ENCODE measurements at places on chromosomes 7 and 10. TPM values are rescaled to one million over a fixed set of nuclear protein-coding genes. Genes with fewer than 3 reads are reported as not detected.
A peak's percentile ranks its signal among the peaks of the same experiment; 100 is the strongest.

GRCh38 chr10:52740913-52741675 is 31.5 kb downstream of the MBL2 start:
- no peaks in the 10 kb centered on the region for H3K4me1 ChIP-seq
- H3K36me3 ChIP-seq, result no peaks in the 10 kb centered on the region
- no peak overlapping the region for H3K4me3 ChIP-seq
- no peaks in the 10 kb centered on the region for H3K27me3 ChIP-seq
- no peak overlapping the region for H3K27ac ChIP-seq

DNA sequence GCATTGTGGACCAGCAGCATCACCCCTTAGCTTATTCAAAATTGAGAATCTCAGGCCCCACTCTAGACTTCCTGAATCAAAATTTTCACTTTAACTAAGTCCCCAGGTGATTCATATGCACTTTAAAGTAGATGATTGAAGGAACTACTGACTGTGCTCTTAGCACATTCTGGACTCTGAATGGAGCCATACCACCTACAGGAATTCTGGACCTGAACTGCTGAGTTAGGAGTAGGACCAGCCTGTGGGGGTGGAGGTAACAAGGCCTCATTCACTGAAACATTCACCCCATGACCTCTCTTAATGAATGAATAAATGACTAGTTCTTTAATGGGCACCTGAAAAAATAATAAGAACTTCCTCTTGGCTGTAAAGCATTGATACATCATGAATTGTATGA is 7.3 kb downstream of the PDK4 start:
- H3K27me3 ChIP-seq, result no peaks in the 10 kb centered on the region
- H3K4me1 ChIP-seq, result no peaks in the 10 kb centered on the region
- no peak overlapping the region for H3K4me3 ChIP-seq
- no peaks in the 10 kb centered on the region for H3K36me3 ChIP-seq
- no peak for DNase-seq
- H3K27ac ChIP-seq, result no peak overlapping the region

DNA sequence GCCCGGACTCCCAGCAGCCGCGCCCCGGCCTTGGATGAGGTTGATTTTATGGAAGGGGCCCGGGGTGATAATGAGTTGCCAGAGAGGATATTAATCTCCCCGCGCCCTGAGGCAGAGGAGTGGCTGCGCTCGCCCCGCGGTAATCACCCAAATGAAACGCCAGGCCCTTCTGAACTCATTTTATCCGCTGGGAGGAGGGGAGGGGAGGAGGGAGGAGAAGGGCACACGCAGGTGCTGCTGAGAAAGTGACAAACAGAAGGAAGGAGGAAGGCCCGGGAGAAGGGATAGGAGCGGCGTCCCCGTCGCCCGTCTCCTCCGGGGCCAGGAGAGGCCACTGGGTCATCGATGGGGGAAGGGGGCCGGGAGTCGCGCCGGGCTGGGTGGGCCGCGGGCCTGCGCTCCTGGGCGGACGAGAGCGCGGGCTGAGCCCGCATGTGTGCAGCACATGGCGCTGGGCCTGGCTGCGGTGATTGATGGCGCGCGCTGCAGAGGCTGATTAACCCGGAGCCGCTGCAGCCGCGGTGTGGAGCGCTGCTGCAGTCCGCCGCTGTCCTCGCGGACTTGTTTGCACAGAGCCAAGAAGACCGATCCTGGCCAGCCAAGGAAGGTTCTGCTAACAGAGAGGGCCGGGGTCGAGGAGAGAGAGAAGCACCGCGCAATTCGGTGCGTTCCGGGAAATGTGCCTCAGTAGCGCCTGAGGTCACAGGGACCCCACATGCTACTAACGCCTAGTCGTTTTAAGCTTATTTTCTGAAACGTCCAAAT is 6.5 kb downstream of the MNX1 start:
- peaks cover 14% of the 10 kb centered on the region for H3K4me1 ChIP-seq
- no peak for DNase-seq
- H3K4me3 ChIP-seq, result no peak overlapping the region
- peaks cover 13% of the 10 kb centered on the region for H3K27me3 ChIP-seq

GRCh38 chr7:141956084-141956483 is 9.3 kb upstream of the CLEC5A start:
- no peaks in the 10 kb centered on the region for H3K36me3 ChIP-seq
- no peak for DNase-seq
- no peak overlapping the region for H3K4me3 ChIP-seq
- no peaks in the 10 kb centered on the region for H3K4me1 ChIP-seq
- H3K27me3 ChIP-seq, result no peaks in the 10 kb centered on the region

GRCh38 chr10:44030738-44031137 is 354.2 kb downstream of the CXCL12 start:
- DNase-seq, result no peak
- no peak overlapping the region for H3K27ac ChIP-seq
- H3K4me3 ChIP-seq, result no peak overlapping the region
- H3K36me3 ChIP-seq, result no peaks in the 10 kb centered on the region
- no peaks in the 10 kb centered on the region for H3K4me1 ChIP-seq
- no peaks in the 10 kb centered on the region for H3K27me3 ChIP-seq

- no peak for DNase-seq
- no peaks in the 10 kb centered on the region for H3K27me3 ChIP-seq
- no peak overlapping the region for H3K4me3 ChIP-seq
- H3K4me1 ChIP-seq, result peaks cover 3% of the 10 kb centered on the region
- H3K27ac ChIP-seq, result no peak overlapping the region
- no peaks in the 10 kb centered on the region for H3K36me3 ChIP-seq
These were observed 63.7 kb upstream of the ZPBP start for GRCh38 chr7:50156706-50157105.

GRCh38 chr7:37920849-37921805 is 687 bp downstream of the EPDR1 start:
- no peaks in the 10 kb centered on the region for H3K27me3 ChIP-seq
- no peaks in the 10 kb centered on the region for H3K36me3 ChIP-seq
- no peak overlapping the region for H3K27ac ChIP-seq
- peak overlapping the region; percentile 46 for H3K4me3 ChIP-seq
- no peak for DNase-seq
- no peaks in the 10 kb centered on the region for H3K4me1 ChIP-seq

DNA sequence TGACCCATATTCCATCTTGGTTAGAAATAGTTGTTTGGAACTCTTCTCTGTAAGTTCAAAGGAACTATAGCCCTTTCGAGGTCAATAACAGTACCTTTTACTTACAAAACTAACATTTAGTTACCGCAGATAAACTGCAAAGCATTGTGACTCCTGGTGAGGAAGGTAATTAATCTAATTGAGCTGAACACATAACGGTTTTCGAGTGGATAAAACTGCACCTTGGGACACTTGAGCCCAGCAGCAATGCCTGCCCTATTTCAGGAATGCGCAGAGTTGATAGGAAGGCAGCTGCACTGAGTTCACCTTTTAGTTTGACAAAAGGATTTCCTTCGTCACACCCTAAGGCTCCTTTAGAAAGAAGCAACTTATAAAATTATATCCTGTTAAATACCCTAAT is 75.4 kb downstream of the JAZF1 start:
- H3K36me3 ChIP-seq, result no peaks in the 10 kb centered on the region
- no peaks in the 10 kb centered on the region for H3K27me3 ChIP-seq
- H3K4me1 ChIP-seq, result no peaks in the 10 kb centered on the region
- no peak overlapping the region for H3K4me3 ChIP-seq
- no peak overlapping the region for H3K27ac ChIP-seq

DNA sequence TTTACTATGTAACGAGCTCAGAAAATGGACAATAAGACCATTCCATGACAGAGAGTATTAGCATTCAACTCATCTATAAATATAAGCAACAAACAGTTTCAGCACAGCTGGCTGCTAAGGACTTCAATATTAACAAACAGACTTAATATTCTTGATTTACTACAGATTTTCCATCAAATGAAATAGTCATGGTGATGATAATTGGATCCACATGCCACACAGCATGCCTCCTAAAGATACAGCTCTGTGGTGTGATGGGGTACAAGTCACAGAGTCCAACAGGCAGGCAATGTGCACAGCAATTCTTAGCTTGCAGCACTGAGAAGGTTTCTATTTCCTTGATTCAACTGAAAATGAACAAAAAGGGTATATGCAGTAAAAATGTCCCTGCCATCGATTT is 54.0 kb downstream of the DOCK4 start:
- H3K4me3 ChIP-seq, result no peak overlapping the region
- H3K27ac ChIP-seq, result no peak overlapping the region

- no peaks in the 10 kb centered on the region for H3K27me3 ChIP-seq
- peak overlapping the region; percentile 86 for H3K27ac ChIP-seq
- peaks cover 30% of the 10 kb centered on the region for H3K4me1 ChIP-seq
These were observed 1.1 kb upstream of the TFAM start for GRCh38 chr10:58384095-58384494.

The STYXL1 gene
- total RNA-seq, result 11.3 TPM

The SPDYE1 gene
- total RNA-seq, result not detected

The PRSS37 gene
- total RNA-seq, result not detected

All from naive thymus-derived CD4-positive, alpha-beta T cell (primary cell).